ENCODE measurements at places on chromosomes 2 and 18. TPM values are rescaled to one million over a fixed set of nuclear protein-coding genes. Genes with fewer than 3 reads are reported as not detected.

The KCNG2 gene
- total RNA-seq, result not detected

The ZNF521 gene
- 39.1 TPM for total RNA-seq

The NOTO gene
- not detected for total RNA-seq

The RIT2 gene
- total RNA-seq, result not detected

The LGALSL gene
- total RNA-seq, result 22.6 TPM

The ST8SIA3 gene
- total RNA-seq, result 8.9 TPM

The ZNF804A gene
- not detected for total RNA-seq

- no peak overlapping the region for H3K4me3 ChIP-seq
- no peaks in the 10 kb centered on the region for H3K4me1 ChIP-seq
- no peaks in the 10 kb centered on the region for H3K36me3 ChIP-seq
- DNase-seq, result no peak
Measured at GRCh38 chr18:21900605-21901352, 160.2 kb downstream of the MIB1 start.

- H3K27ac ChIP-seq, result peak overlapping the region; percentile 63
- no peak for DNase-seq
- H3K4me1 ChIP-seq, result peaks cover 28% of the 10 kb centered on the region
- no peak overlapping the region for H3K4me3 ChIP-seq
- H3K36me3 ChIP-seq, result no peaks in the 10 kb centered on the region
- H3K27me3 ChIP-seq, result peaks cover 3% of the 10 kb centered on the region
Measured at GRCh38 chr18:26685438-26686157, 137.2 kb upstream of the KCTD1 start.

- no peaks in the 10 kb centered on the region for H3K27me3 ChIP-seq
- DNase-seq, result no peak
- H3K27ac ChIP-seq, result peak overlapping the region; percentile 60
- no peak overlapping the region for H3K4me3 ChIP-seq
Measured at GRCh38 chr18:8912348-8913326, 189.9 kb upstream of the NDUFV2 start.

GRCh38 chr2:192413812-192414681, 219.3 kb upstream of the TMEFF2 start:
- no peak overlapping the region for H3K27ac ChIP-seq
- no peak for DNase-seq
- H3K27me3 ChIP-seq, result no peaks in the 10 kb centered on the region
- H3K36me3 ChIP-seq, result no peaks in the 10 kb centered on the region

DNA sequence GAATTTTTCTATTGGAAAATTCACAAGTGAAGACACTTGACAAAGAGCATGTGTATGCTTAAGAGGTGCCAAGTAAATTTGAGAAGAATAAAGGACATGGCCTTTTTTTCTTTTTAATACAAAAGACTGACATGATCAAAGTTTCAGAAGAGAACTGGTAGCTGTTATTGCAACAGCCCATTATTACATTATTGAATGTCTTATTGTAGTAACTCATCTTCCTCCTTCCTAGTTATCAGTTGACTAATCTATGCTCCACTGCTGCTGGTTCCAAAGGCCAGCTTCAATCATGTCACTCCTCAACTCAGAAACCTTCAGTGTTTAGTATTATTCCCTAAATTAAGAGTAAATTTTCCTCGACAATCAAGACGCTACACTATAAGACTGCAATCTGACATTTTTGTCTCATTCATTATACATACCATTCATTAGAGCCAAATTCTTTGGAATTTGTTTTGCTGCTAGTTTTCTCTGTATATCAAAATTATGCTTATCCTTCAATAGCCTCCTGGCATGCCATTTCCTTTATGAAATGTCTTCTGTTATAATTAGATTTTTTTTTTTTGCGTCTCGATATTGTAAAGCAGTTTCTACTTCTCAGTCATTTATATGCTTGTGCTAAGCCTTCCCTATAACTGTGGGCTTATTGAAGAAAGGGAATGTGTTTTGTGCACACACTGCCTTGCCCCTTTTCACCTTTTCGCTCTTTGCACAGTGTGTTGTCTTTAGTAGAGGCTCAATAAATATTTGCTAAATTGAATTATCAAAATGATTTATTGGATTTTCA, 27.9 kb downstream of the ITGA4 start:
- no peaks in the 10 kb centered on the region for H3K36me3 ChIP-seq
- peaks cover 46% of the 10 kb centered on the region for H3K27me3 ChIP-seq
- no peak overlapping the region for H3K4me3 ChIP-seq
- peaks cover 20% of the 10 kb centered on the region for H3K4me1 ChIP-seq

Measured in progenitor cell of endocrine pancreas (in vitro differentiated cells).